ENCODE measurements at places on chromosomes 5 and 9. TPM values are rescaled to one million over a fixed set of nuclear protein-coding genes. Genes with fewer than 3 reads are reported as not detected.

The PCDHA3 gene
- under 0.01 TPM for total RNA-seq

The LCN15 gene
- total RNA-seq: not detected

The DBH gene
- total RNA-seq: not detected

The LTC4S gene
- total RNA-seq: not detected

The SPINK6 gene
- not detected for total RNA-seq

The DRD1 gene
- not detected for total RNA-seq

The TEX48 gene
- total RNA-seq: not detected

The DMRT2 gene
- not detected for total RNA-seq

All from bladder microvascular endothelial cell (primary cell).